Activated naive CD8-positive, alpha-beta T cell treated with anti-CD3 and anti-CD28 coated beads, Interleukin-2, amount 10 ng/mL, durations not matched to agents 7 days and 5 days (primary cell): ENCODE measurements at places on chromosomes 2 and 18.

DNA sequence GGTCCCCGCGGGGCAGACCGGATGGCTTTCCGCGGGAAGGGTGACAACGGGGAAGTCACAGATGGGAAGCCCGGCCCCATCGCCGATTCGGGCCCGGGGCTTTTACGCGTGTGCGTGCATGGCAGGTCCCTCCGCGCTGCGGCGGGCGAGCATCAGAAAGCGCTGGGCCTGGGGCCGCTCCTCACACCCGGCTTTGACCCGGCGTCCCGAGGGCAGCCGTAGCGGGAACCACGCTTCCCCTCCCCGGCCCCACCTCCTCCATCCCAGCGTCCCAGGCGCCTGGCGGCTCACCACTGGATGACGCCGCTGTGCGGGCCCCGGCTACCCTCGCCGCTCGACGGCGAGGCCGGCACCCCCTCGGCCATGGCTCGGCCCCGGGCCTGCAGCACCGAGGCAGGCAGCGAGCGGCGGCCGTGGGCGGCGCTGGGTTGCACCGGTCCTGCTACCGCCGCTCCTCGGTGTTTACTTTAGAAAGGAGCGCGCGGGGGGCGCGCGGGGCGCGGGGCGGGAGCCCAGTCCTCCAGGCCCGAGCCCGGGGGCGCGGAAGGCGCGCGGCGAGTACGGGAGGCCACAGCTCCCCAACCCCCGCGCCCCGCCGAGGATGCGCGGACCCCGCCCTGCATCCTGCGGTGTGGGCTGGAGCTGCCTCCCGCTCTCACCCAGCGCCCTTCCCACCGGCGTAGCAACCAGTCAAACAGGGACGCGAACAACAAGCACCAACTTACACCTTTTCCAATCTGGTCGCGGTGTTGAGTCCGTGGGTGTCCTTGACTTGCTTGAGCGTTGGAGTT, 806 bp downstream of the RFX8 start:
- peak; percentile 74 for DNase-seq

GRCh38 chr2:230921806-230922595, 3.0 kb downstream of the GPR55 start:
- peak; percentile 24 for DNase-seq

- no peak for DNase-seq
These were observed 156.4 kb upstream of the KYNU start for GRCh38 chr2:142721015-142721414.

GRCh38 chr18:24246143-24246542, 107.3 kb downstream of the CABYR start:
- no peak for DNase-seq

GRCh38 chr2:19818039-19818438, 83.7 kb downstream of the TTC32 start:
- DNase-seq = no peak

DNA sequence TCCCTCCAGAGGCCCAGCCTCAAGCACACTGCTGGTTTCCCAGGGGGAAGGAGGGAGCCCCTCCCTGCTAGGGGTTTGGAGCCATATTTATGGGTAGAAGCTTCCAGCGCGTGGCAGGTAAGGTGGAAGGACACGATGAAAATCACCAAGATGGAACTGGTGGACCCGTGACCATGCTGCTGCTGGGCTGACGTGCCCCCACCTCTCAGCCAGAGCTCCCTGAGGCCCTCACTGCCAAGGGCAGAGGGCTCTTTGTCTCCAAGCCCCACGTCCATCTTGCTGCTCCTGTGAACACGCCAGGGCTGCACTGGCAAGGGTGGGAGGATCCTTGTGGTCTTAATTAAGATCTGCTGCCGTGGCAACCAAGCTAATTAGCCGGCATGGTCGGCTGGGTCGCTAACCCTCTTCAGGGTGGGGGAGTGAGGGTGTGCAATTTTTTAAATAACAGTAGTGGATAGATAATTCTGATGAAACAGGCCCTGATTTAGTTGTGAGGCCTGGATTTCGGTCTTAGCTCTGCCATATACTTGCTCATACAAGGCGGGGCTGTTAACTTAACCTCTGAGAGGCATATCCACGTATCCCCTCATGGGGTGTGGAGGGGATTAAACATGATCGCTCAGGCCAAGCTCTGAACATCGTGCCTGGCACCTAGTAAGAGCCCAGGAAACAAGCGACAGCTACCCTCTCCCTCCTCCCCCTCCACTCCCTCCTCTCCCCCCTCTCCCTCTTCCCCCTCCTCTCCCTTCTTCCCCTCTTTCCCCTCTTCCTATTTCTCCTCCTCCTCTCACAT, 232.8 kb downstream of the CELF4 start:
- no peak for DNase-seq

DNA sequence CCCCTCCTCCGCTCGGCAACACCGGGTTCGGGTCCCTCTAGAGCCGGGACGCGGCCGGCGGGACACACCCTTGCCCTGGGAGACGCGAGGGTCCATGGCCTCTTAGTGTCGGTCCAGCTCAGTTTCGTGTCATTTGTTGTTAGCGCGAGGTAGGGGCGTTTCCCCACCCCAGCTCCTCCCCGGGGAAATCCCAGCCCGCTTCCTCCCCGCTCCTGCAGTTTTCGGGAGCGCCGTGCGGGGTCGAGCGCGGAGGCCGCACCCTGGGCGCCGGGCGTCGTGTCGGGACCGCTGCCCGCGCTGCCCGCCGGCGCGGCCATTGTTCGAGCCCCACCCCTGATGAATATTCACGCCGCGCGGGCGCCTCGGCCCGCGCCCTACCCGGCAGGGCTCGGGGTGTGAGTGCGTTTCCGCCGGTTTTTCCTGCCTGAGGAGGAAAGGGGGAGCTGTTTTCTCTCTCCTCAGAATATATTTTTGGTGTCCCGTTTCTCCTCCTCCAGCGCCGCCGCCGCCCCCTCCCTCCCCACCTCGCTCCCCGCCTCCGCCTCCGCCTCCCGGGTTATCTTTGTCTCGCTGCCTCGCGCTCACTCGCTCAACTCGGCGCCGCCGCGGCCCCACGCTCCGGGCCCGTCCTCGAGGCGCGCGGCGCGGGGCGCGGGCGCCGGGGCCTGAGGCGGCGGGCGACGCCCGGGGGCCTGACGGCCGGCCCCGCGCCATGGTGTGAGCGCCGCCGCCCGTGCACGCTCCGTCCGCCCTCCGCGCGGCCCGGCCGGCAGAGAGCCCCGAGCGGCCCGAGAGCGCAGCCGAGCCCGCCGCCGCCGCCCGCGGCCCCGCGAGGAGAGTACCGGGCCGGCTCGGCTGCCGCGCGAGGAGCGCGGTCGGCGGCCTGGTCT, at the start of gene MAP4K4:
MAP4K4 (plus strand) TSS at position 584 of the 890 bp plus-strand sequence. CDS start 374 bp downstream, outside the sequence.
- DNase-seq = peak; percentile 78

DNA sequence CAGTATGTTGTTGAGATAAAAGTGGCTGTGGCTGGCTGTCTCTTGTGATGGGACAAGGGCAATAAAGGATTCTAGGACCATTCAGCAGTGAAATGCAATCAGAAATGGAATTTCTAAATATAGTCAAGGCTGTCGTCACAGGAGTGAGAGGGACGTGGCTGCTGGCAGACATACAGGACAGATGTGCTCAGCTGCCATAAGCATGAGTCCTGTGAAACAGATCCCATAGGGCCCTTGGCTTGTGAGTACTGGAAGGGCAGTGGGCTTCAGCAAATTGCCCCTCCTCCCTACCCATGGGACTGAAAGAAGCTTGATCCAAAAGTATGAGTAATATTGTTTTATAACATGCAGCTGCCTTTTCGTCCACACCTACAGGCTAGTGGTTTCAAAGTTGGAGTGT, 4.2 kb upstream of the CNNM3 start:
- no peak for DNase-seq

DNA sequence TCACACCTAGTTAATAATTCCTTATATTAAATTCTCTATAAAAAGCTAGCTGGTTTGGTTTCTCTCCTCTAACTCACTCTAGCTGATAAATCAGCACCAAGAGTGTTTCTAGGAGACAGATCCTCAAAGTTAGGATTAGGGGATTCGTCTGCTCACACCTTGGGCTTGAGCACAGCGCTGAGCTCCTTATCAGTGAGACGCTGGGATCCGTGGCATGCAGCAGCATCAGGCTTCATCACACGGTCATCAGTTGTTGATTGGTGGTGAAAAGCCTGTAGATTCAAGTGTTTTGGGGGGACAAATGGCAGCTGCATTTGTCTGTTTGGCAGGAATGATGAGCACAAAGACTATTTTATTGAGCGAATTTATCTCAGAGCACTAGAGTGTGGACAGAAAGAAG, 72.6 kb upstream of the MC2R start:
- no peak for DNase-seq

- no peak for DNase-seq
These were observed 58.1 kb upstream of the RNU4ATAC start for GRCh38 chr2:121472470-121472993.

DNA sequence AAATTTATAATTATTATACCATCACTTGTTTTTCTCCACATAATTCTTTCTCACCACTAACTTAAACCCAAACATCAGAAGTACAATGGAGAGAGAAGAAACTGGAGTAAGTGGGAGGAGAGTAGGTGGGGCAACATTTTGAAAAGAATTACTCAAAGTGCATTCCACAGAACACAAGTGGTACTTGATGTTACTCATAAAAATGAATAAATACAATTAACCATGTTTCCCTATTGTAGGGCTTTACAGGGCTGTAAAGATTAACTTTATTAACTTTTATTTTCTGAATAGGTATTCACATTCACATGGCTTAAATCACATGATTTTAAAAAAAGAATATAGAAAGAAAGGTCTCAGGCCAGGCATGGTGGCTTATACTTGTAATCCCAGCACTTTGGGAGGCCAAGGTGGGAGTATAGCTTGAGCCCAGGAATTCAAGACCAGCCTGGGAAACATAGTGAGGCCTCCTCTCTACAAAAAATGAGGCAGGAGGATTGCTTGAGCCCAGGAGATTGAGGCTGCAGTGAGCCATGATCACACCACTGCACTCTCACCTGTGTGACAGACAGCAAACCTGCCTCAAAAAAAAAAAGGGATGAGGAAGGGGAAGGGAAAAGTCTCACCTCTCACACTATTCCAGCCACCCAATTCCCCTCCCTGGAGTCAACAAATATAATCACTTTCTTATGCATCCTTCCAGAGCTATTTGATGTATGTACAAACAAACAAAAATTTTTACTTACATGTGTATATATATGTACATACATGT, 47.1 kb downstream of the KCNG3 start:
- no peak for DNase-seq

- peak; percentile 47 for DNase-seq
These were observed 228.1 kb upstream of the TRIB2 start for GRCh38 chr2:12488352-12489318.
